ENCODE measurements at places on chromosomes 2 and 18.
A peak's percentile ranks its signal among the peaks of the same experiment; 100 is the strongest.

- DNase-seq, result no peak
Observed at GRCh38 chr2:41736105-41736567, 311.7 kb upstream of the PKDCC start.

DNA sequence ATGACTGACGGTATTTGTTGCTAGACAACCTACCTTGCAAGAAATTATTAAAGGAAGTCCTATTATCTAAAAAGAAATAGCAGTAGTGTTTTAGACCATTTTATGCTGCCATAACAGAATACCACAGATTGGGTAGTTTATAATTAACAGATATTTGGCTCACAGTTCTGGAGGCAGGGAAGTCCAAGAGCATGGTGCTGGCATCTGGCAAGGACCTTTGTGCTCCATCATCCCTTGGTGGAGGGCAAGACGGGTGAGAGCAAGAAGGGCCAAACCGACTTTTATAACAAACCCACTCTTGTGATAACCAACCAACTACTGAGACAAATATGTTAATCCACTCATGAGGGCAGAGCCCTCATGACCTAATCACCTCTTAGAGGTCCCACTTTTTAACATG is 91.2 kb downstream of the DYNC1I2 start:
- no peak for DNase-seq

GRCh38 chr2:128644156-128644555 is 325.5 kb upstream of the HS6ST1 start:
- DNase-seq, result no peak

DNA sequence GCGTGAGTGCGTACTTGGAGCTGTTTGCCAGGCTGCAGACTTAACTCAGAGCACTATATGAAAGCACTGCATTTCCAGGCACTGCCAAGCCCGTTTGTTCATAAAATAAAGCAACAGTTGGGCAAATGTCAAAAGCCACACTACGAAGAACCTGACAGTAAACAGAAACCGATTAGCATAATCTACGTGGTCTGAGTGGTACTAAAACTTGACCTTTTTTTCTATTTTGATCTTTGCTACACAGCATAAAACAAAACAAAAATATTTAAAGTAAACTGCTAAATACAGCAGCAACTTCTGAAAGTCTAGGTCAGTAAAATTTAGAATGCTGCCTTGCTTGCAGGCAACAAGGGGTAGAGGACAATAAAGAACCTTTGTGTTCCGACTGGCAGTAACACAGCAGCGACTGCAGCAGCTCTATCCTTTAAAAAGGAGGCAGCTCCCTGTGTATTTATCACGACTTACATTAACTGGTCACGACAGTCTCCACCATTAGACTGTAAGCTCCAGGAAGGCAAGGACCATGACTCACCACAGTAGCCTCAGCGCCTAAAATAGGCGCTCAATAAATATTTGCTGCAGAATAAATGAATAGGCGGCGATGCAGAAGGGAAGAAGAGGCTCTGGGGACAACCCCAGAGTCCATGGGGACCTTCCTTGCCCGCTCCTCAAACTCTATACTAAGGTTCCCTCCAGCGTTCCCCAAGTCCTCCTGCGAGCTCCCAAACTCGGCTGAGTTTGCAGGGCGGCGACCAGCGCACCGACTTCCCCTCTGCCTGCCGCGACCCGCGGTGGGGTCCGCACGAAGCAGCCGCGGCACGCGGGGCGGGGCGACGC is 902 bp downstream of the SS18 start:
- DNase-seq, result no peak

GRCh38 chr18:50194631-50195532 is at the start of gene MYO5B:
Gene MYO5B (minus strand): TSS chr18:50195147. CDS start chr18:50194793, 354 bp downstream.
- peak; percentile 47 for DNase-seq
